Naive thymus-derived CD4-positive, alpha-beta T cell (primary cell): ENCODE measurements at places on chromosomes 5 and 9. TPM values are rescaled to one million over a fixed set of nuclear protein-coding genes. Genes with fewer than 3 reads are reported as not detected.

GRCh38 chr5:129245489-129245888, 150.9 kb downstream of the ISOC1 start:
- no peaks in the 10 kb centered on the region for H3K27me3 ChIP-seq
- H3K27ac ChIP-seq = no peak overlapping the region

DNA sequence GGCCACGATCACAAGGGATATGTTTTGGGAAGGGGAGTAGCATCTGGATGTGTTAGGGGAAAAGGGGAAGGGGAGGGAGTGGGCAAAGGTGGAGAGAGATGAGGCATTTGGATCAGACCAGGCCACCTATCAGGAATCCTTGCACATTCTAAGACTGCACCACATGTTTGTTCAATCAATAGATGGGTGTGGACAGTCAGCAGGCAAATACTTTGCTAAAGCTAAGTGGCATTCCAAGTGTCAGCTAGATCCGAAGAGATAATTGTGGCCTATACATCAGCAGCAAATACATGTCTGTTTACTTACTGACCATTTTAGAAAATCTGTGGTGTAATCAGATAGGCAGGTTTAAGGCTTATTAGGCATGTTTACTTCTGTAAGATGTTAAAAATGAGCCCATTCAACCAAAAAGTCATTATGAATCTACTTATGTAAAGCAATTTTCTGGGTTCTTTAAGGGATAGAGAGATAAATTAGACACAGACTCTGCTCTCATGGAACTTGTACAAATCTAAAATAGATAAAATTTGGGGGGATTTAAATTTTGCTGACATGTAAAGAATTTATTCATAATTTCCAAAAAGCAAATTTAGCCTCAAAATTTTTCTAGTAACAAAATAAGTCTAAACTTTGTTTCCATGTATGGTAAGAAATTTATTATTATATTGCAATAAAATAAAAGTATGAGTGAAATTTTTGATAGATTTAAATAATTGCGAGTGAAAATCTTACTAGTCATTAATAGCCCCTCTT, 107.3 kb downstream of the SNCAIP start:
- DNase-seq = no peak
- H3K27ac ChIP-seq = no peak overlapping the region
- no peaks in the 10 kb centered on the region for H3K36me3 ChIP-seq

FOXD4 gene
- total RNA-seq = 0.38 TPM

GRCh38 chr5:79149433-79149832, 37.8 kb downstream of the BHMT start:
- no peak overlapping the region for H3K27ac ChIP-seq
- no peak overlapping the region for H3K4me3 ChIP-seq
- no peaks in the 10 kb centered on the region for H3K27me3 ChIP-seq
- H3K36me3 ChIP-seq = no peaks in the 10 kb centered on the region

DNA sequence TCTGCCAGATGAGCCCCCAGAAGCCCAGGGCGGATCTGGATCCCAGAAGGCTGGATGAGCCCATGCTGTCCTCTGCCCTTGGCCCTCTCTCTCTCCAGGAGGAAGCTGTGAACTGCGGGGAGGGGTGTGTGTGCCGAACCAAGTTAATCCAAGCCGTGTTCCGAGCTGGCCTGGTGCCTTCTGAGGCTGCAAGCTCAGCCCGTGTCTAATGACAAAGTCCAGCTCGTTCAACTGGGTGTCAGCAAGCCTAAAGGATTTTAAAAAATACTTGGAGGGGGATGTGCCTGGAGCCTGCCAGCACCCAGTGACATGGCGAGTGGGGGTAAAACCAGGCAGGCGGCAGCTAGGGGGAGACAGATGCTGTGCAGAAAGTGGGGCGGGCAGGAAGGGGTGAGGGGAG, 8.0 kb downstream of the STC2 start:
- H3K4me1 ChIP-seq = no peaks in the 10 kb centered on the region
- H3K27ac ChIP-seq = no peak overlapping the region
- no peak for DNase-seq

SLF1 gene
- total RNA-seq = 6.7 TPM

DNA sequence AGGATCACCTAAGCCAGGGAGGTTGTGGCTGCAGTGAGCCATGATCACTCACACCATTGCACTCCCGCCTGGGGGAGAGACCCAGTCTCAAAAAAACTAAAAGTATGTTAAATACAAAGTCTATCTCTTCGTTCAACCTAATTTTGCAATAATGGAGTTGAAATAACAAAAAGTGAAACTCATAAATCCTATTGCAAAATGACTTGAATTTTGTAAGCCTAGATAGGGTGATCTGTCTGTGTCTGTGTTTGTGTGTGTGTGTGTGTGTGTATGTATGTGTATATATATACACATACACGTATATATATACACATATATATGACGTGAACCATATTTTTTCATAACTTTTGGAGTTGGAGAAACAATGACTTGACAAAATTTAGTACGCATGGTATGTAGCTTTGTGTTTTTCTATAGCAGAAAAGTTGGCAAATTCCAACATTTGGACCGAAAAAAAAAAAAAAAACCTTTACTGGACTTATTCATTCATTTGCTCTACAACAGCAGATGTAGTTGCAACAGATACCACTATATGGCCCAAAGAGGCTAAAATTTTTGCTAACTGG, 76.9 kb upstream of the CDH6 start:
- H3K36me3 ChIP-seq = no peaks in the 10 kb centered on the region
- no peaks in the 10 kb centered on the region for H3K27me3 ChIP-seq

DNA sequence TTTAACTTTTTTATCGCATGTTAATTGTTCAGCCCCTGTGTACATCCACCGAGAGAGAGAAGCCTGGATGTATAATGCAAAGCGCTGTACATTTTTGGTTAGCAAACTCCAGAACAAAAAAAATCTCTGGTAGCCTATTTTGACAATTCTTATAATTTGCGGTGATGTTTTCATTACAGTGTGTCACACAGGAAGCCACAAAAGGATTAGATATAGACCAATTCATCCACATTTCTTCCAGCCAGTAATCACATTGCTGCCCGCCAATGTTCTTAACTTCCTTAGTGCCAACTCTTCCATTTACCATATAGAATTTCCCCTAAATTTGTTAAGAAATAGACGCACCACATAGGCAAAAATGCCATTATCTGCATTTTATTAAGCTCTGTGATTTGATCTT, 435.6 kb downstream of the EFNA5 start:
- no peak overlapping the region for H3K4me3 ChIP-seq
- no peaks in the 10 kb centered on the region for H3K4me1 ChIP-seq
- no peak overlapping the region for H3K27ac ChIP-seq
- no peaks in the 10 kb centered on the region for H3K36me3 ChIP-seq
